ENCODE measurements at places on chromosomes 12 and 14.
A peak's percentile ranks its signal among the peaks of the same experiment; 100 is the strongest.

DNA sequence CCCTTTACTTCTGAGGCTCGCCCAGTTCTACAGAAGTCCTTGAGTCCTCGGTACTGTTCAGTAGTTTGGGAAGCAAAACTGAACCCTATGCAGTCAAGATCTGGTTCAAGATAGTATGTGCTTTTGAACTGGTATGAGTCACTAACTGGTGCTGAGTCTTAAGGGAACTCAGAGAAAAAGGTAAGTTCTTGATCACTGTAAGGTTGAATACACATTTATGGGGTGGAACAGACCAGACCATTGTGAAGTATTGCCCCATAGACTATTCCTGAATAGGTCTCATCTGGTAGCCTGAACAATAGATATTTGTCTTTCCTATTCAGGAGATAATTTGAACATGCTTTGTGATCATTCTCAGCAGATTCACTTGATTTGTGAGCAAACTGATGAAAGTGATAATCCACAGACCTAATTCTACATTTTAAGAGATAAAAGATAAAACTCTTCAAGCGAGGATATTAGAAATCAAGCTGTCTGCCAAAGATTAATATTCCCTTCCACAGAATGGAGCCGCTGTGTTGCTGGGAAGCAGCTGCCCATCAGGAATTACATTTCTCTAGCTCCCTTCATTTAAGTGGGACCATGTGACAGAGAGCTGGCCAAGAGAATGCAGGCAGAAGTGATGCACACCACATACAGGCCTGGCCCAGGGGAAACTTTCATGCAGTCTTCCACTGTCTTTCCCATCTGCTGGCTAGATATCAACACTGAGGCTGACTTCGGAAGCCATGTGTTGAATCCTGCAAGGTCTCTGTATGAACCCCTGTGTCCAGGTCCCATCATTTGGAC, 369.8 kb upstream of the GARIN6 start:
- no peak for DNase-seq

GRCh38 chr14:94539181-94539580, 22.1 kb upstream of the SERPINA4 start:
- no peak for DNase-seq

GRCh38 chr12:108296945-108297344, 42.2 kb downstream of the CMKLR1 start:
- DNase-seq: no peak

- peak; percentile 73 for DNase-seq
These were observed at the start of gene ARID2 for GRCh38 chr12:45729233-45730083. Gene ARID2, plus strand, starts transcription at chr12:45729706. Its CDS starts 131 bp downstream, at chr12:45729837.

- no peak for DNase-seq
These were observed 216.0 kb upstream of the FKBP4 start for GRCh38 chr12:2578772-2579171.
